Stimulated activated CD4-positive, alpha-beta T cell treated with anti-CD3 and anti-CD28 coated beads, TNF-alpha, amount 100 ng/mL, for 4 hours (primary cell): ENCODE measurements at places on chromosomes 11 and 22.
A peak's percentile ranks its signal among the peaks of the same experiment; 100 is the strongest.

DNA sequence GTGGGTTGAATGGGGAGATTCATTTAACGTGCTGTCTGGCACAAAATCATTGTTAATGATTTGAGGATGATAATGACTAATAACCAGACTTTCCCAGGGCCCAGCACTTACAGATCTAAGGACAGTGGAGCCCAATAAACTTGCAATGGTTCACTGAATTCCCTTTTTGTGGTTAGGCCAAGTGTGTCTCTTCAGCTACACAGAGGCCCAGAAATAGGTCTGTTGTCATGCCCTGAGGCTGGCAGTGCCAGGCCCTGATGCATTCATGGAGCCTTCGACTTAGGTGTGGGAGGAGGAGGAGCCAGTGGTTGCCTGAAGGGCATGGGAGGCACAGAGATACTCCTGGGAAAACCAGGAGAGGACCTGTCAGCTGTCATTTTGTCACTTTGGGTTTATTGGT is 56.1 kb downstream of the KIAA1671 start:
- no peak for DNase-seq

- DNase-seq = no peak
These were observed 7.3 kb upstream of the PES1 start for GRCh38 chr22:30598986-30599385.

- DNase-seq = no peak
These were observed 165.0 kb upstream of the TRPC6 start for GRCh38 chr11:101748572-101749344.

DNA sequence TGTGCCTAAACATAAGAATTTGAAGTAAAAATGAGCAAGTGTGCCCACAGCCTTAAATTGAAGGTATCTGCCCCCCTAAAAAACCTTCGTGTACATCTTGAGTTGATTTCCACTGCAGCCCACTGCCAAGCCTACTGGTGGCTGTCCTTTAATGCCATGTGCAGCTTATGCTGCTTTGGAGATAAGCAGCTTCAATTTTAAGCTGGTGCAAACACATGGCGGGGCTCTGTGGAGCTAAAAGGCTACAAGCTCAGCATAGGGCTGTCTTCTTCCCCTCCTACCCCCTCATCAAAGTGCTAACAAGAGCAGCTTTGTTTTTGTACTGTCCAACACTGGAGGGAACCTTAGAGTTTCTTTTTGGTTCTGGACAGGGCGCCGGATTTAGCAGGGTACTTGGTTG is 128.5 kb upstream of the LMO1 start:
- DNase-seq = no peak

- DNase-seq = no peak
These were observed 57.0 kb downstream of the PDE2A start for GRCh38 chr11:72617080-72617762.

- no peak for DNase-seq
These were observed 5.0 kb upstream of the LIMK2 start for GRCh38 chr22:31206896-31207687.

DNA sequence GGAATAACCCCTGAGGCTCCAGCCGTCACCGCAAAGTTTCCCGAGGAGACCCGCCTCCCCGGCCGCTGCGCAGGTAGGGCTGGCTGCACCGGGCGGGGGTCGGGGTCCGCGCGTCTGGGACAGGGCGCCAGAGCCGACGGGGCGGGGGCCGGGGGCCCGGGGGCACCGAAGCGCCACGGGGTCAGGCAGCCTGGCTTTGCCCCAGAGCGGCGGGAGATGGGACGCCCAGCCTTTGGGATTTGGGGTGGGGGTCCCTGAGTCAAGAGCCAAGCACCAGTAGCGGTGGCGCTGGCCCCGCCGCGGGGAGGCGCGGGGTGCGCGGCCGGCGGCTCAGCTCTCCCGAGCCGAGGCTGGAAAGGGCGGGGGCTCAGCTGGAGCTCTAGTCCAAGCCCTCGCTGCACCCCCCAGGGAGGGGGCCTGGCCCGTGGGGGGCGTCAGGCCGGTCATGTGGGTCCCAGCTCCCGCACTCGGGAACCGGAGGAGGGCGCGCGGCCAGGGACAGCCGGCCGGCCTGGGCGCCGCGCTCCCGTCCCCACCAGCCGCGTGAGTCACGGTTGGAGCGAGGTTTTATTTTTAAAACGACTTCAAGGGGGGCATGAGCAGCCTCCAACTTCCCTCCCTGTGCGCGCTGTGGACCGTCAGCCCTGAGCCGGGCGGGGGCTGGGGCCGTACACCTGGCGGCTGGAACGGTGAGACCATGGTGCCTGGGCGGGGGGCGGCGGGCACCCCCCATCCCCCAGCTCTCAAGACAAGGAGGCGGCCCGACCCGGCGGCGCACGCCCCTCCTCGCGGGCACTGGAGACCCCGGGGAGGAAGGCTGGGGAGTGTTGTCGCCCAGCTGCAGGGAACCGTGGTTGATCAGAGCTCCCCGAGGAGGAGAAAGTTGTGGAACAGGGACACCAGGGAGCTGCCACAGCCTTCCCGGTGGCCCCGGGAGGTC is 626 bp downstream of the FLRT1 start:
- no peak for DNase-seq

- no peak for DNase-seq
These were observed 70.8 kb downstream of the BLID start for GRCh38 chr11:122045181-122045586.

DNA sequence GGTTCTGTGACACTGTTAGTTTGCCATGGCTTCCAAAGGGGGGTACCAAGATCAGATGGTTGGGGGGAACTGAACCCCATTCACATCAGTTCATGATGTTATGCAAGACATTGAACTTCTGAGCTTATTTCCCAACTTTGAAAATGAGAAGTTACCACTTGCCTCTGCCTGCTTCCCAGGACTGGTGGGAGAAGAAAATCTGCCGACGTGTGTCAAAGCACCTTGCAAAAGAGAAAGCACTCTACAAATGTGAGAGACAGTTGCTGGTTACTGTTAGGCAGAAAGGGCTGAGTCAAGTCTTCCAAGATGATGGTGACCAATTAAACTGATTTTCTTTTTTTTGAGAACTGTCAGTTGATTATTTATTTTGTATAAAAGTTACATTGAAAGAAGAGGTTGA is 45.6 kb downstream of the SMCO4 start:
- no peak for DNase-seq

GRCh38 chr11:24226606-24227005 is 270.2 kb upstream of the LUZP2 start:
- no peak for DNase-seq

GRCh38 chr11:111726301-111726713 is 39.9 kb downstream of the PPP2R1B start:
- DNase-seq = no peak

DNA sequence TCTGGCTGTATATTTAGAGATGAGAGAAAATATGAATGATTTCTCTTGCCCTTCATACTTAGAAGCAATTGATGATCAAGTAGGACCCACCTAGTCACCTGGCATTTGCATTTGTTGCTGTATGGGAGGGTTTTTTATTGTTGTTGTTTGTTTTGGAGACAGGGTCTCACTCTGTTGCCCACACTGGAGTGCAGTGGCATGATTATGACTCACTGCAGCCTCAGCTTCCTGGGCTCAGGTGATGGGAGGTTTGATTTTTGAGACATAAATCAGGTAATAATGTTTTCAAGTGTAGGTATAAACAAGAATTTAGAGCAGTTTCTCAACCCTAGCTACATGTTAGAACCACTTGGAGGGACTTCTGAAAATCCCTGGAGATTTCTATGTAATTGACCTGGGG is 63.0 kb downstream of the TNRC6B start:
- no peak for DNase-seq

GRCh38 chr11:93131709-93132108 is 66.1 kb downstream of the SLC36A4 start:
- DNase-seq = no peak

- no peak for DNase-seq
These were observed 1.0 kb downstream of the RTN3 start for GRCh38 chr11:63682066-63683021.

DNA sequence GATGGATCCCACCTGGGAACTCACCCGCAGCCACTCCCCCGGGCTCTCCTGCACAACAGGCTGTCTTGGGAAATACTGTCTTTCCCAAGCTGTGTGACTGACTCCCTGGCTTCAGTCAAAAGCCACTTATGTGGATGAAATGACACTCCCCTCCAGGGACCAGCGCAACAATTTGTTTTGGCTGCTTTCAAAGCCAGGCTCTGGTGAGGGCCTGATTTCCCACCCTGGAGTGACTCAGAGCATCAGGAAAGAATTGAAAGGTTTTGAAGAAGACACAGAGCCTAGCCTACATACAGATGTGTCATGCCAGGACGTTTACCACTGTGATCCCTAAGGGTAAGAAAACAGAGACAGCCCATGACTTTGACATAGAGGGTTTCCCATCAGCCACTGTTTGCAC is 550.5 kb downstream of the MIAT start:
- DNase-seq = no peak

- no peak for DNase-seq
These were observed 67.0 kb downstream of the WNT11 start for GRCh38 chr11:76139314-76139713.

GRCh38 chr11:35237860-35238715 is 99.1 kb downstream of the CD44 start:
- no peak for DNase-seq

- no peak for DNase-seq
These were observed 29.3 kb downstream of the ARHGEF12 start for GRCh38 chr11:120365512-120365911.

- peak; percentile 32 for DNase-seq
These were observed 605 bp upstream of the COPB1 start for GRCh38 chr11:14500181-14500651.

GRCh38 chr22:42785706-42786499 is 65.2 kb upstream of the A4GALT start:
- no peak for DNase-seq

DNA sequence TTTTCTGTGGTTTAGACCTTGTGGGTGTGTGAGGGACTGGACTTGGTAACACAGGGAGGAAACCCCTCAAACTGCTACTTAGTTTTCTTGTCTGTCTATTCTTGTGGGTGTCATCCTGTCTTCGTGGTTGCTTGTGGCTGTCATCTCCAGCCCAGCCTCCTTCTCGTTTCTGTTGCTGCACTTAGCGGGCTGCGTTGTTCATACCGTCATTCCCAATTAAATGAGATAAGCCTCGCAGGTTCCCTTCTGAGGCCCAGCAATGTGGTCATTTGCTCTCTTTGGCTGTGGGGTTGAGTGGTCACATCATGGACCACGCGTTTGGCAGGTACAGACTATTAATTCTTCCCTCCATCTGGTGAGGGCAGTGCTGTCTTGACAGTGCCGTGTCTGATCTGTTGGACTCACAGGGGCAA is 18.8 kb downstream of the PANX1 start:
- no peak for DNase-seq

- no peak for DNase-seq
These were observed 2.9 kb upstream of the E2F8 start for GRCh38 chr11:19243613-19244012.

- no peak for DNase-seq
These were observed 5.2 kb downstream of the TMEM134 start for GRCh38 chr11:67463680-67464410.

DNA sequence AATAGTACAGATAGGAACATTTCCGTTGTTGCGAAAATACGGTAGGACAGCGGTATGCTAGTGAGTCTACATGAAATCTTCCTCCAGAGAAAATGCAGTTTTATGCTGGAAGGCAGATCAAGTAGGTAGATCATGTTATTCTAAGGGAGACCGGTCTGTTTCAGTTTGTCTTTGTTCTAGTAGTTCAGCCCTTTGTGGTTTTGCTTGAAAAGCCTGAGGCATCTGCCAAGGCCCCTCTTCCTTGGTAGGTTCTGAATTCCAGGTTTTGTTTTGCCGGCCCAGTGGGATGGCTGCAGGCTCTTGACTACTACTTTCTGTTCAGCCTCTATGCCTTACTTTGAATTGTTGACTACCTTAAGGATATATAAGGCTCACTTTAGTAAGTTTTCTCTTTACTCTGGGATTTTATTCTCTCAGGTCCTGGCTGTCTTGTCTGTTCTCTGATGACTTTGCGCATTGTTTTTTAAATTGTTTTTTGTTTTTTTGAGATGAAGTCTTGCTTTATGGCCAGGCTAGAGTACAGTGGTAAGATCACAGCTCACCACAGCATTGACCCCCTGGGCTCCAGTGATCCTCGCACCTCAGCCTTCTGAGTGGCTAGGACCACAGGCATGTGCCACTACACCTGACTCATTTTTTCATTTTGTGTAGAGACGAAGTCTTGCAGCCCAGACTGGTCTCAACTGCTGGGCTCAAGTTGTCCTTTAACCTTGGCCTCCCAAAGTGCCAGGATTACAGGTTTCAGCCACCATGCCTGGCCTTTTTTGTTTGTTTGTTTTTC is 53.7 kb downstream of the HIPK3 start:
- no peak for DNase-seq

DNA sequence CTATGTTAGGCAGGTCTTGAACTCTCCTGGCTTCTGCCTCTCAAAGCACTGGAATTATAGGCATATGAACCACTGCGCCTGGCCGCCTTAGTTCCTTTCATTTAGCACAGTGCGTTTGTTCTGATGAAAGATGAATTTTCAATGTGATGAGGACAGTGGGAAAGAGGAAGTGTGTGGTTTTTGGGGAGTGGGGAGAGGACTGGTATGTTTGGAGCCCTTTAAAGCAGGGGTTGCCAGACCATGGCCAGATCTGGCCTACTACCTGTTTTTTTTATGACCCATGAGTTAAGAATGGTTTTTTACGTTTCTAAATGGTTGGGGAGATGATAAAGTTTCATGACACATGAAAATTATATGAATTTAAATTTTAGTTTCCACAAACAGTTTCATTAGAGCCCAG is 12.5 kb downstream of the ATXN10 start:
- no peak for DNase-seq

GRCh38 chr11:62148271-62148980 is 24.6 kb downstream of the INCENP start:
- no peak for DNase-seq

DNA sequence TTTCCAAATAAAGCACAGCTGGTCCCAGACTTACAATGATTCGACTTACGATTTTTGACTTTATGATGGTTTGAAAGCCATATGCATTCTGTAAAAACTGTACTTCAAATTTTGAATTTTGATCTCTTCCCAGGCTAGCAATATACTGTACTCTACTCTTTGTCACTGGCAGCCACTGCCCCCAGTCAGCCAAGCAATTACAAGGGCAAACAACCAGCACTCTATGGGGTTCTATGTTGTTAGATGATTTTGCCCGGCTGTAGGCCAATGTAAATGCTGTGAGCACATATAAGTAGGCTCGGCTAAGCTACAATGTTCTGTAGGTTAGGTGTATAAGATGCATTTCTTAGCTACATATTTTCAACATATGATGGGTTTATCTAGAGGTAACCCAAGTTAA is 217.3 kb downstream of the RAB38 start:
- DNase-seq = no peak

DNA sequence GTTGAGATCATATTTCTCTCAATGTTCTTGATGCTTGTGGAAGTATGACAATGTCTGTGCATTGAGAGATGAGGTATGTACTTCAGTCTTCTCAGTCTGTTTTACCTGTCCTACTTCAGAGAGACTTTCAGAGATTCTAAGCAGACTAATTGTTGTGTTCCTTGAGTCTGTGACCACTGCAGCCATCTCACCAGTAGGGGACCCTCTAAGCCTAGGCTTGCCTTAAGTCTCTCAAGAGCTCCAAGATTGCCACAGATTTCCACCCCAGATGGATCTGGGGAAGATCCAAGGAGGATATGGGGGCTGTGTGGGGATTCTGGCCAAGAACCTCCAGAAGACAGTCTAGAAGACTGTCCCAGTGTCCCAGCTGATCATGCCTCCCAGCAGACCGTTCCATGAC is 179.9 kb upstream of the PLET1 start:
- no peak for DNase-seq
